ENCODE measurements at places on chromosomes 5 and 9.

- no peak for DNase-seq
Observed at GRCh38 chr9:125654121-125654520, 52.9 kb downstream of the MAPKAP1 start.

DNA sequence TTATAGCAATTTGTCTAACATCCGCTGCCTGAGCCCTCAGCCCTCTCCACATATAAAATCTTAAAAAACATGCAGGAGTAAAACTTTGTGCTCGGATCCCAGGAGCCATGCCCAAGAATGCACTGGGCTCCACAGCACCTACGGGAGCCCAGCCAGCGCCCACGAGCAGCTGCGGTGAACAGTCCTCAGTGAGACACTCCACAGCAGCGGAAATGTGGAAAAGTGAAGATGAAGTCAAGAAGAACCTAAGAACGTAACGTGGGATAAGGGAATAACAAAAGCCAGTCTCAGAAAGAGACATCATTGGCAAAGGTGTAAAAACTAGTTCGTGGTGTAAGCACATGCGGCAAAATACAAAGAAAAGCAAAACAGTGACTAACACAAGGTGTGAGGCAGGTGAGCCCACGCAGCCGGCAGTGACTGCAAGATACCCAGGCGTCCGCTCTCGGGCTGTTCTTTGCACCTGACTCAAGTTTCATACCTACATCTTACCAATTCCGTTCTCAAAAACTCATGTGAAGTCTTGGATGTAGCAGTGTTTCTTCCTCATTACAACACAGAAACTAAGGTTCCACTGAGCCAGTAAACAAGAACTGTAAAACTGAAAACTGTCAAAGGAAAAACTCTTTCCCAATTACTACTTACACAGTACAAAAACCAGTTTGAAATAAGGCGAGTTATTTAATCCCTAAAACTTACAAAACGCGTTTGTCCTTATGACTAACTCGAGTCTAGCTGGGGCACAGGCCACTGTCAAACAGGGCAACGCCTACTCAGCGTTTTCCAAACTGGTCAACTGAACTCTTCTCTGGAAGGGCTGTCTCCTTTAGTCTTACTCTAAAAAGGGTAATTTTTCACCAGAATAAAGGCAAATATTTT lies 1.7 kb downstream of the CAMSAP1 start:
- no peak for DNase-seq

DNA sequence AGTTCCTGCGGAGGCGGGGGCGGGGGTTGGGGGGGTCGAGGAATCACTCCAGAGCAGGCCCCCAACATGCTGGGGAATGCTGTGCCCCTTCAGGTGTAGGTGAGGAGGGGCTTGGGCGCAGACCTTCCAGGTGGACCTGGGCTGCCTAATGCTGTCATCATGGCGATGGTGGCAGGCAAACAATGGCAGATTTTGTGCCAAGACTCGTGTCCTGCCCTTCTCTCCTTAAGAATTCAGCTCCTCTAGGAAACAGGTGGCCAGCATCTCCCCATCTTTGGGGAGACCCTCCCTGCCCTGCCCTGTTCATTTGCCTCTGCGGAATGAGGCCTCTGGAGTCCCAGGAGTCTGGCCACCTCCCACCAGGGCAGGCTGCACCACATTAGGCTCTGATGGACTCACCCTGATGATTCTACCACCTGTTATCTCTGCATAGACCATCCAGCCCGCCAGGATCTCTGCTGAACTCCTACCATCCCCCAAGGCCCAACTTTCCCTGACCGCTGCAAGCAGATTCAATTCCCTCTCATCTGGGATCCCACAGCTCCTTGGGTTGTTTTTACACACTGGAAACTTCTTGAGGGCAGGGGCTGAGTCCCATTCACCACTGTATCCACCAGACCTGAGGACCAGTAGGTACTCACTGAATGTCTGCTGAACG lies 10.9 kb upstream of the SLC25A51 start:
- DNase-seq: no peak

- DNase-seq: no peak
Observed at GRCh38 chr5:8953016-8953415, 592.9 kb downstream of the SEMA5A start.

DNA sequence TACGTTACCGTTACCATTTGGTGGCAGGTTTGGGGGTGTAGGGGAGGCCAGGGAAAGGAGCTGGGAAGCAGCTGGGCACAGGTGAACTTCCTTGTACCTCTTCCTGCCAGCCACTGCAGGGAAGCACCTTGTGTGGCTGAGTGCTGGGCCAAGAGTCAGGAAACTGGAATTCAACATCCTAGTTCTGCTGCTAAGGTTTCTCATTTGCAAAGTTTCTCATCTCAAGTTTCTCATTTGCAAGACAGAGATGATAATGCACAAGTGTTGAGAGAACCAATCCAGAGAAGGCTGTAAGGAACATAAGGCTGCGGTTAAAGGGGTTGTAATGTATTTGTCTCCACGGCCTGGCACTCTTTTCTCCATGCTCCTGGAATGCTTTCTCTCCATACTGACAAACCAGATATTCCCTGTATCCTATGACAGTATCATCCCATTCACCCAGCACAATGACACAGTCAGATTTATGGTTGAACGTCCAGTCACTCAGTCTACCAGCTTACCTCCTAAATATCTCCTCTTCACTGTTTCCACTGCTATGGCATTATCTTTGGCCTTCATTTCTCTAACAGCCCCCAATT lies 33.6 kb upstream of the LARP1 start:
- no peak for DNase-seq

GRCh38 chr9:96080364-96080763 lies 204.9 kb downstream of the ERCC6L2 start:
- no peak for DNase-seq

GRCh38 chr9:83538172-83538889 lies at the start of gene FRMD3:
TSS of gene FRMD3 (minus strand) at chr9:83538401. CDS start at chr9:83538231, 170 bp downstream.
- DNase-seq: no peak

DNA sequence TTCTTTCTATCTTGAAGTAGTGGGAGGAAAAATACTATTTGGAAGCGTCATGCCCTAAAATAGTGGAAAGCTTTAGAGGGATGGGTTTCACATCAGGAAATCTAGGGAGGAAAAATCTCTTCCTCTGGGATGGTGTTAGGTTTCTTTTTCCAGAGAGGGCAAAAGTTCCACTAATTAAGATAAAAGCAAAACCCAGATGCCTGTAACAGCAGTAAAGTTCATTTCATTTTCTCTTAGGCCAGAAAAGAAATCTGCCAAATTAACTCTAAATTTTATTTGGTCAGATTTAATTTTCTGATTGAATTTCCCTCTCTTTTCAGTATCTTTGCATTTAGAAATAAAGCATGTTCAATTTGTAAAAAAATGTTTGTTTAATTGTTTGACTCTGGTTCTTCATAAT lies 88.8 kb downstream of the LURAP1L start:
- DNase-seq: no peak

- DNase-seq: no peak
Observed at GRCh38 chr9:83154087-83154736, 91.3 kb upstream of the RASEF start.

DNA sequence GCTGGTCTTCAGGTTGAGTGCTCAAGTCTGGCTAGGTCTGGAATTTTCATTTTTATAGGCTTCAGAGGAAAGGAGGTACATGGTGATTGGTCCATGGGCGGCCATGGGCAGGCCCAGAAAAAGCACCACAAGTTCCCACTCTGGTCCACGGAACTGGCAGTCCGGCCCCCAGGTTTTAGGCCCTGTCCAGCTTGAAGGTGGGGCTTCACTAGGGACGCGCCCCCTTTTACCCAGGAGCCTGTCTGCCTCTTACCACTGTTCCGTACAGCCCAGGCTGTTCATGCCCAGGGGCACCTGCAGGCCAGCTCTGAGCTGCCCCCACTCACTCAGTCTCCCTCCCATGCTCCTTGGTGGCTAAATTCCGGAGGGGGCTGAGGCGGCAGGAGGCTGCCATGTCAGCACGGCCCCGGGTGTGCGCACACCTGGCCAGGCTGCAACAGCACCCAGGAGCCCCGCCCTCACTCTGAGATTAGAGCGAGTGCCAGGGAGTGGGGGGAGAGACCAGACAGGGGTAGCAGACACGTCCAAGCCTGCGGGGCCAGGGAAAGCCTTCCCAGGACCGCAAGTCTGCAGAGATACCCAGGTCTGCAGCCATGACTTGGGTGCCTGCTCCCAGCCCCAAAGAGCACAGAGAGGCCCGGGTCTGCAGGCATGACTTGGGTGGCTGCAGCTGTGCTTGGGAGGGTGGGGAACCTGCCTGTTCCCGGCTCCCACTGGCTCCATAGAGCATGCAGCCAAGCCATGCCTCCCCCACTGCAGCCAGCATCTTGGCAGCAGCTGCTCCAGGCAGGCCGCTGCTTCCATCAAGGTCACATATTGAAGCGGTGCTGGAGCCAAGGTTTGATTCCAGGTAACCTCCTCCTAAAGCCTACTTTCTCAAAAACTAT lies 390.2 kb upstream of the SGCD start:
- no peak for DNase-seq

DNA sequence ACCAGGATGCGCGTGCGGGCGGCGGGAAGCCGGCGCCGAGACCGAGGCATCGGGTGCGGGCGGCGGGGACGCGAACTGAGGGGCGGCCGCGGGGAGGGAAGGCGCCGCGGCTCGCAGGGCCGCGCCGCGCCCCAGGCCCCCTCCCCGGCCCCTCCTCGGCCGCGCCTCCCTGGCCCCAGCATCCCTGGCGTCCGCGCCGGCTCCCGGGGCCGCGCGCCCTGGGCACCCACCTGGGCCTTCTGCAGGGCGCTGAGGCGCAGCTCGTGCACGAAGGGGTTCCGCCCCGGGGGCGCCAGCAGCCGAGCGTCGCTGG lies 324 bp downstream of the LPCAT1 start:
- no peak for DNase-seq

DNA sequence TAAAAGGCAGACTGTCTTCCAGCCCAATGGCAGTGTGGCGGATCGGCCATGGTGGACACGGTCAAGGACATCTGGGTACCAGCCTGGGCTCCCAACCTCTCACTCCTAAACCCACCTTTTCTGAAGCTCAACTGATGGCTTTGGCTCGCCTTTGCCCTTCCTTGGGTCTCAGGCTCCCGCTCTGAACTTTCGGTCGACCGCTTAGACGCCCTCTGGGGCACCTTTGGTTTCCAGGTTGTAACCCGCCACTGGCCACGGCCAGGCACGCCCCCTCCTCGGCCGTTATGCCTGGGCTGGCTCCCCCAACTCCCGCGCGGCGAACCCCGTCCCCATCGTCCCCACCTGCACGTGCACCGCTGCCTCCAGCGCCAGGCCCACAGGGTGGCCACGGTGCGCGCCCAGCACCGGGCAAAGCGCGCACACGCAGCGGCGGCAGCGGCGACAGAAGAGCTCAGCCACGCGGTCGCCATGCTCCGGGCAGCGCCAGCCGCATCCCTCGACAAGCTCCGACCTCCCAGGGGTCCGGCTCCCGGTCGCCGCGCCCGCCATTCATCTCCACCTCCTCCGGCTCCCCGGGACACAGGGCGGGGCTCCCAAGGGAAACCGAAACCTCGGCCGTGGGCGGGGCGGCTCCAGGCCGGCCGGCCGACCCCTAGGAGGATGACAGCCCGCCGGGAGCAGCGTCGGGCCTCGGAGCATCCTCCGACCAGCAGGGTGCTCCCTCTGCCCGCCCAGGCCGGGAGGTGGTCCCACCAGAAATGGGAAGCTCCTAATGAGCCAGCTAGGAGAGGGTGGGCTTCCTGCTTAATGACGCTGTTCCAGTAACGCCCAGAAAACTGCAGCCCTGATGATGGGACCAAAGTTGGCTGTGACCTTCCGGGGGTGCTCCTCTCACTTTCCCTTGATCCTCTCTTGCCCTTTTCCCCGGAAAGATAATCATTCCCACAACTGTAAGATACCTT lies at the start of gene TRIM14:
Gene TRIM14 (minus strand): TSS at position 583 of the 962 bp plus-strand sequence. CDS start 34 bp downstream, at position 549.
- peak; percentile 31 for DNase-seq

DNA sequence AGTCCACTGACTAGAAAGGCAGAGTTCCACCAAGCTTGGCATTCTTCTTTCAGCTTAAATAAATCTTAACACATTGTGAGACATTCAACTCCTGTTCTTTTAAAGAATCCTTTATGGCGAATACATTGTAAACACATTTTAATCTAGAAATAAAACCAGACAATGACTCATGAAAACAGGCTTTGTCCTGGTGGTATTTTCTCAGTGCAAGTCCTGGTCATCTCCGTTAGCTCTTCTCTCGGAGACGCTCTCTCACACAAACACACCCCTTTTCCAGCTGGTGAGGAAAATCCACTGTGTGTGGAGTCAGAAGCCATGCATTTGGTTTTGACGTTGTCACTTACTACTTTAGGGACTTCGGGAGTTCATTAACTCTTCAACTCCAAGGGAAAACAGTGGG lies 140.4 kb downstream of the AUH start:
- DNase-seq: no peak

DNA sequence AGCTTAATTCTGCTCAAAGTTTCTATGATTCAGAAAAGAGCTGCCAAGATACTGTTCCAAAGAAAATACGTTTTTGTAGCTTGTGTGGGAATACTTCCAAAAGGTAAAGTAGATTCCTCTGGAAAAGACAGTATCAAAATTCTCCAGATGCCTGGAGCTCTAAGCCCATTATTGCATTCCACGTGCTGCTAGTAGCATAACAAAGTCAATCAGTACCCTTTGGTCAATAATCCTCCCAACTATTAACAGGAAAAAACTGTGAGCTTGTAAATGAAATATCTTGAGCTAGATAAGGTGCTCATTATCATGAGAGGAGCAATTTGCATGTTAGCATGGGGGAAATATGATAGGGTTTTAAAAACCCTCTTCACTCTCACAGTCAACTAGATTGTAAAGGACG lies 229.5 kb upstream of the TYRP1 start:
- DNase-seq: no peak

DNA sequence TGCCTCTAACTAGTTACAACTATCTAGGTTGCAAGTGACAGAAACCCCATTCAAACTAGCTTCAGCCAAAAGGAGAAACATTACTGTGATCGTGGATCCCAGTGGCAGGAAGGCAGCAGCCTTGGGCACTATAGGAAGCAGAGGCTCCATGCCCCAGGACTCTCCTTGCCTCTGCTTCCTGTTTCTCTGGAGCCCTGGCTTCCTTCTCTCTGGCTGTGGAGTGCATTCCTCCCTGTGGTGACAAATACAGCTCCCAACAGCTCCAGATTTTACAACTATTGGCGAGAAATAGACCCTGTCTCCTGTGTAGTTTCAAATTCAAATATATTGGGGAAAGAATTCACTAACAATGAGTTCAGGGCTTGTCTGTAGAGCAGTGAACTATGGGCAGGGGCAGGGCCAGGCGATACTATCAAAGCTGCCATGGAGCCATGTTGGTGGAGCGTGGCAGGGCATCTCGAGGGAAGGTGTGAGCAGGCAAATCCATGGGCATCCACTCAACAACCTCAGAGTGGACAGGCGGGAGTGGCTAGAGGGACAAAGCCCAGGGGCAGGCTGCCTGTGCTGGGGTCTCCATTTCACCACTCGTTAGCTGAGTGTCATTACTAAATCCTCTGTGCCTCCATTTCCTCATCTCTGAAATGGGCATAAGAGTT lies 189.5 kb downstream of the ERCC6L2 start:
- no peak for DNase-seq

GRCh38 chr9:27545471-27545870 lies 15.9 kb upstream of the MOB3B start:
- DNase-seq: no peak

GRCh38 chr5:78108564-78108963 lies 185.9 kb downstream of the AP3B1 start:
- no peak for DNase-seq

GRCh38 chr5:937151-937924 lies 44.7 kb downstream of the TRIP13 start:
- no peak for DNase-seq

Measured in activated CD8-positive, alpha-beta memory T cell treated with anti-CD3 and anti-CD28 coated beads for 1 hour (primary cell).